ENCODE measurements at places on chromosomes 16 and 17.

- DNase-seq, result no peak
Measured at GRCh38 chr16:77789085-77790008, 983 bp downstream of the VAT1L start.

DNA sequence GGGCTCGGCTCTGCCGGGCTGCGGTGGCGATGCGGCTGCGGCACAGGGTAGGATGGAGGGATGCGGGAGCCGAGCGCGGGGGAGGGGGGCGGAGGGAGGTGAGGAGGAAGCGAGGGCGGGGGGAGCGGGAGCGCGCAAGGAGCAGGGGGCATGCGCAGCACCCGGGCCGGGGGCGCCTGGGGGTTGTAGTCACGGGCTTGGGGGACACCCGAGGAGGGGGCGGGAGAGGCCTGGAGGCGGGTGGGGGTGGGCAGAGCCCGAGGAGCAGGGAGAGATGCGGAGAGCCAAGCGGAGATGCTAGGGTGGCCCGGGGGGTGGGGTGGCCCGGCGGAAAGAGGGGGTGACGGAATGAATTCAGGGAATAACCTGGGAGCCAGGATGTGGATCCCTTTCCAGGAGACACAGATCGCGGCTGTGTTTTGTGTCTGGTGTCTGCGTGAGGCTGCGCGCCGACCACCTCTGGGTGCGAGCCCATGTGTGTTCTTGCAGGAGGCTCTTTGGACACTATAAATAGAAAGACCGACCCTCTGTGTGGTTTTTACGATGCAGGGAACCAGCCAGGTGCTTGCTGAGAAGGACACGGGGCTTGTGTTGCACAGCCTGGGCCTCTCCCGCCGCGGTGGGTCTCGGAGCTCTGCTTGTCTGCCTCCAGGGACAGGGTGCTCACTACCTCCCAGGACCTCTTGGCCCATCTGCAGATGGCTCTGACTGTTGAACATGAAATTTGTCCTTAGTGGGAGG lies at the start of gene STX1B:
Gene STX1B, minus strand, starts transcription at position 54 of the 741 bp plus-strand sequence. CDS start 242 bp downstream, outside the sequence.
- DNase-seq, result no peak

DNA sequence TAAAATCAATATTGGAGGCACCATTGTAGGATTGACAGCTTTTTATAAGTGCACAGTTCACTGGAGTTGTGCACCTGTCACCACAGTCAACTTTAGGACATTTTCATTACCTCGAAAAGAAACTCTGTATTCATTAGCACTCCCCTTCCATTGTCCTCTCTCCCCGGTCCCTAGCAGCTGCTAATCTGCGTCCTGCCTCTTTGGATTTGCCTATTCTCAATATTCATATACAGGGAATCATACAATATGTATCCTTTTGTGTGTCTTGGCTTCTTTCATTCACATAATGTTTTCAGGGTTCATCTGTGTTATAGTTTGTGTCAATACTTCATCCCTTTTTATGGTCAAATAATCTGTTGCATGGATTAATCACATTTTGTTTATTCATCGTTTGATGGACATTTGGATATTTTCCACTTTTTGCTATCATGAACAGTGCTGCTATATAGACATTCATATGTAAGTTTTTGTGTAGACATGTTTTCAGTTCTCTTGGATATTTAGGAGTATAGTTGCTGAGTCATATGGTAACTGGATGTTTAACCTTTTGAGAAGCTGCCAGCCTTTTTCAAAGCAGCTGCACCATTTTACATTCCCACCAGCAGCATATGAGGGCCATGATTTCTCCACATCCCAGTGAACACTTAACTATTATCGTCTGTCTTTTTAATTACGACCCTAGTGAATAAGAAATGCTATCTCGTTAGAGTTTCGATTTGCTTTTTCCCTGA lies 9.8 kb downstream of the DNAJA3 start:
- no peak for DNase-seq

DNA sequence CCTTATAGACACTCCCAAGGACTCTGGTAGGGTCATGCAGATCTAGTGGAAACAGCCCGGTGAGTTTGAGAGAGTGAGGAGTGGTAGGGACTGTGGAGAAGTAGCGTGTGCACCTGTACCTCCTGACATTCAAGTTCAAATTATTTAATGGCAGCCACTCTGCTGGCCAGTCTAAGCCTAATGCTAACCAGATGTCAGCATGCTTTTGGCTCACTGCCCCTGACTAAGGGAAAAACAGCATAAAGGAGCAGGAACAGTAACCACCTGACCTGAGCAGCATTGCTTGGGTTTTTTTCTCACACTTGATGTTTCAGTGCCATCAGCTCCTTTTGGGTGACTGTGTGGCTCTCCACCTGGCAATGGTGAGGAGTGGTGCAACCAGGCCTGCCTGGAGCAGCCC lies 23.8 kb upstream of the SLC12A3 start:
- no peak for DNase-seq

- DNase-seq, result no peak
Measured at GRCh38 chr16:2174396-2175131, 19.0 kb downstream of the TRAF7 start.

Measured in suprapubic skin (tissue), 4 donors.